ENCODE measurements at places on chromosomes 6 and 20. TPM values are rescaled to one million over a fixed set of nuclear protein-coding genes. Genes with fewer than 3 reads are reported as not detected.
A peak's percentile ranks its signal among the peaks of the same experiment; 100 is the strongest.

The TEAD3 gene
- total RNA-seq, result 75.5 TPM

The THBD gene
- total RNA-seq, result 14.2 TPM

The DEFB114 gene
- not detected for total RNA-seq

The SLC2A10 gene
- 12.7 TPM for total RNA-seq

DNA sequence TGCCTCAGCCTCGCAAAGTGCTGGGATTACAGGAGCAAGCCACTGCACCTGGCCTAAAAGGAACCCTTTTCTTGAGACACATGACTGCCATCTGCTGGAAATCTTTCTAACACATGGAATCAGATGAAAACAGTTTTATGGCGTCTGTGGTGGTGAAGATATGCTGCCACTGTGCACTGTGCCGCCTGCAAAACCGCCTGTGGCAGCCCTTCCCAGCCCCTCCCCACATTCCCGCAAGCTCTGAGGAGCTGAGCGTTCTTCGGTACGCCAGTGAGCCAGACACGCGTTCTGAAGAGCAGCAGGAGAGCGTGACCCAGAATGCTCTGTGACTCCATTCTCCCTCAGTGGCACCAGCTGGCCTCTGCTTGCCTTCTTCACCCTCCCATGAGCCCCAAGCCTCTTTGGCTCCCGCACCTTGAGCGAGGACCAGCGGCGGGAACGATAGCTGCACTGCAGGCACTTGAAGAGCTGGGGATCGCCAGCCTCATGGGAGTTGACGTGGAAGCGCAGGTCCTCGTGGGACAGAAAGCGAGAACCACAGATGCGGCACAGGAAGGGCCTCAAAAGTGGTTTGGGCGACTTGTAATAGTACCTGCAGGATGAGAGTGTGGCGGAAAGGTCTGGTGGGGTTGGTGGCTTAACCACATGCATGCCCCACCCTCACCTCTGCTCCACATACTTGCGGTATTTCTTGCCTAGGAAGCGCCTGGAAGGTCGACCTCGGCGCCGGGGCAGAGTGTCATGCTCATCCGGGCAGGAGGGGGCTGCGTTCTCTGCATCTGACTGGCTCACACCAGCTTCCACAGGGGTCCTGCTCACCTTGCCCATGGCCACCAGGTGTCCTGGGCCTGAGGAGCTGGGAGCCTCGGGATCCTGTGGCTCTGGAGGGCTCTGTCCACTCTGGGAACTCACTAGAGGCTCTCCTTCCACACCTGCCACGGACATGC lies 8.7 kb downstream of the ZNF335 start:
- H3K36me3 ChIP-seq, result peaks cover 70% of the 10 kb centered on the region
- no peaks in the 10 kb centered on the region for H3K27me3 ChIP-seq
- no peak overlapping the region for H3K27ac ChIP-seq
- H3K4me3 ChIP-seq, result no peak overlapping the region

DNA sequence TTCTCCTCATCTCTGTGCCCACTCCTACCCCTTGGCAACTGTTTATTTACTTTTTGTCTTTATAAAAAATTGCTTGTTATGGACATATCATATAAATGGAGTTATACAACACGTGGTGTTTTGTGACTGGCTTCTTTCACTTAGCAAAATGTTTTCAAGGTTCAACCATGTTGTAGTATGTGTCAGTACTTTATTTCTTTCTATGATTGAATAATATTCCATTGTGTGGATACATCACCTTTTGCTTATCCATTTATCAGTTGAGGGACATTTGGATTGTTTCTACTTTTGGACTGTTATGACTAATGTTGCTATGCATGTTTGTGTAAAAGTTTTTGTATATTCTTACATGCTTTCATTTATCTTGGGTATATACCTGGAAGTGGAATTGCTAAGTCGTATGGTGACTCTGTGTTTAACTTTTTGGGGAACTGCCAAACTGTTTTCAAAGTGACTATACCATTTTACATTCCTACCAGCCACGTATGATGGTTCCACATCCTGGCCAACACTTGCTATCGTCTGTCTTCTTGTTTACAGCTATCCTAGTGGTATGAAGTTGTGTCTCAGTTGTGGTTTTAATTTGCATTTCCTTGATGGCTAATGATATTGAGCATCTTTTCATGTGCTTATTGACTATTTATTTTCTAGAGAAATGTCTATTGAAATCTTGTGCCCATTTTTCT lies 84.4 kb downstream of the SLX4IP start:
- no peak overlapping the region for H3K4me3 ChIP-seq
- DNase-seq, result peak; percentile 83
- peak overlapping the region; percentile 60 for H3K27ac ChIP-seq
- H3K4me1 ChIP-seq, result peaks cover 37% of the 10 kb centered on the region
- no peaks in the 10 kb centered on the region for H3K36me3 ChIP-seq
- no peaks in the 10 kb centered on the region for H3K27me3 ChIP-seq

- H3K4me3 ChIP-seq, result no peak overlapping the region
- no peak overlapping the region for H3K27ac ChIP-seq
- no peaks in the 10 kb centered on the region for H3K36me3 ChIP-seq
- H3K4me1 ChIP-seq, result peaks cover 10% of the 10 kb centered on the region
Observed at GRCh38 chr6:35273822-35274559, 14.5 kb downstream of the ZNF76 start.

DNA sequence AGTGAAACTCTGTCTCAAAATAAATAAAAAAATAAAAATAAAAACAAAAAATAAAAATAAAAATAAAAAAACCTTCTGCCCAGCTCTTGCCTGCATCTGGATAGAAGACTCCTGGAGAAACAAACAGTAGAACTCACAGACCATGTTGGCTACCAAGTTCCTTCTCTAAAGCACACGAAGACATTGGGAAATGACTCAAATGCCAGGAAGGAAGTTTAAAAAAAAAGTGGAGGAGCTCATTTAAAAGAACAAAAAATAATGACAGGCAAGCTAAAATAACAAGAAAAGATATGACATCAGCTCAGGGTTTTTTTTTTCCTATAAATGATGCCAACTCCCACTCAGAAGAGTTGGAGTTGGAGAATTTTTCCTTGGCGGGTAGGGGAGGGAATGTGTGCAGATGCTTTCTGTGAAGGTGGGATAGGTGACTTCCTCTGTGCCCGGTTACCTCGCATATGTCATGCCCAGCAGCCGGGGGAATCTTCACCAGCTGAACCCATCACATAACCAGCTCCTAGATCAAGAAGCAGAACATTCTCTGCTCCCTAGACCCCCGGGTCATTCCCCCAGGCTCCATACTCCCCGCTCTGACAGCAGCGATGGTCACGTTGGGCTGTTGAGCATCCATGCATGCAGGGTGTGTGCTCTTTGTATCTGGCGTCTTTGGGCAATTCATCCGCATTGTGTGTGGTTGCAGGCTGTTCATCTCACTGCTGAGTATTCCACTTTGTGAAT lies 17.3 kb upstream of the CD93 start:
- DNase-seq, result no peak
- no peaks in the 10 kb centered on the region for H3K27me3 ChIP-seq
- no peaks in the 10 kb centered on the region for H3K36me3 ChIP-seq
- H3K4me3 ChIP-seq, result no peak overlapping the region

DNA sequence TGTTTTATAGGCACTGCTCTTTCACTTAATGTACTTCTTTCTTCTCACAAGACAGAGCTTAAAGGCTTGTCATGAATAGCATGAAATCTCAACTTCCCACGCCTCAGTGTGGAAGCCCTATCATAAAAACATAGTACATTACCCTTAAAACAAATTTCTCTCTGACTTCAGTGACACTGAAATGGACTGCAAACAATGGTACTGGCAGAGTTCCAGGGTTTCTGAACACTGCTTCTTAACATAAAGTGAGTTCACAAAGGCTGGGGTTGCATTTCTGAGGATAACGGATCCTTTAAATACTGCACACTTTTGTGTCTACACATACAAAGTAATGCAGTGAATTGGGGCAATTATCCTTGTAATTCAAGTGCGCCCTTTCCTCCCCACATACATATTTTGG lies 32.3 kb upstream of the PLEKHG1 start:
- no peak overlapping the region for H3K4me3 ChIP-seq
- H3K4me1 ChIP-seq, result no peaks in the 10 kb centered on the region
- H3K27ac ChIP-seq, result no peak overlapping the region
- H3K36me3 ChIP-seq, result no peaks in the 10 kb centered on the region

DNA sequence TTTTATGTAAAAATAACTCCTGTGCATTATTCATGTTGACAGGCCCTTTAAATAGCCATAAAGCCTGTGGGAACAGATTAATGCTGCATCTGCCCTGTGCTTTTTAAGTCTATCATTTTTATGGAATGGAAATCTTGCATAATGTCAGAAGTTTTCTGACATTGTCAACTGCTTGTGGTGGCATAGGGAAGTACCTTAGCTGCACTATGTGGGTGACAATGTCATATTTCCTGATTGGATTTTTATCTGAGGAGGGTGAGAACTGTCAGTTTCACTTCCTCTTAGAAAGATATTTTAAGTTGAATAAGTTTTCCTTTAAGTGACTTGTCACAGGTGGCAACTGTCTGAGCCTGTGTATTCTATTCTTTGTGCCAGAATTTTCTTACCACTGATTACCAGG lies 267.9 kb downstream of the PLCB1 start:
- no peak overlapping the region for H3K4me3 ChIP-seq
- no peak for DNase-seq
- no peak overlapping the region for H3K27ac ChIP-seq
- no peaks in the 10 kb centered on the region for H3K27me3 ChIP-seq
- H3K4me1 ChIP-seq, result no peaks in the 10 kb centered on the region

GRCh38 chr20:24373372-24373771 lies 96.1 kb upstream of the SYNDIG1 start:
- H3K4me3 ChIP-seq, result no peak overlapping the region
- H3K4me1 ChIP-seq, result peaks cover 8% of the 10 kb centered on the region
- no peak for DNase-seq
- no peaks in the 10 kb centered on the region for H3K36me3 ChIP-seq
- H3K27ac ChIP-seq, result no peak overlapping the region

DNA sequence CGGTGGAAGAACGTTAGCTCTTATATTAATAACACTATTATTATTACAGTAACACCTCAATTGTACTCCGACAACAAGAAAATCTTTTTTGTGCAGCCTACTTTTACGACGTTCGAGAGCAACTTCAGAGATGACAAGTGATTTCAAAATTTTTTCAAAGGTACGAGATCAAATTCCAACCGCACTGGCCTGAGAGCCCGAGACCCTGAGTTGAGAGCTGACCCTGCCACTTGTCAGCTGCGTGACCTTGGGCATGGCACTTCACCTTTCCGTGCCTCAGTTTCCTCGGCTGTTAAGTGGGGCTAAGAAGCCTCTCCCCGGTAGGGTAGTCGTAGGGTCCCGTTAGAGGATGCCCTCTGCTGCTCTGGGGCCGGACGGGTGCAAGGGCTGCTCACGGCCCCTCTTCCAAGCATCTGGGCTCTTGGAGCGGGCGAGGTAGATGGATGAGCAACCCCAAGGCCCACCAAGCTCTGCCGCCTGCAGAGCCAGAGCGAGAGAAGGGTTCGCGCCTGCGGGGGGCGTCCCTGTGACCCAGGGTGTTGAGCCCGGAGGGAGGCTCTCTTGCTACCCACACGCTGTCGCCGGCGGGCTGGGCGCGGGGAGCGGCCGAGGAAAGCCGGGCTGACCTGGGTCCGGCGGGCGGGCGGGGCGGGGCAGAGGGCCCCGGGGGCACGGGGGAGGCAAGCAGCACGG lies 510 bp downstream of the NDRG3 start:
- no peaks in the 10 kb centered on the region for H3K27me3 ChIP-seq
- H3K27ac ChIP-seq, result no peak overlapping the region
- DNase-seq, result no peak
- peaks cover 12% of the 10 kb centered on the region for H3K4me1 ChIP-seq
- peak overlapping the region; percentile 75 for H3K4me3 ChIP-seq

- peaks cover 29% of the 10 kb centered on the region for H3K4me1 ChIP-seq
- H3K27ac ChIP-seq, result no peak overlapping the region
- H3K4me3 ChIP-seq, result no peak overlapping the region
Observed at GRCh38 chr20:25246182-25246999, 1.5 kb upstream of the PYGB start.

DNA sequence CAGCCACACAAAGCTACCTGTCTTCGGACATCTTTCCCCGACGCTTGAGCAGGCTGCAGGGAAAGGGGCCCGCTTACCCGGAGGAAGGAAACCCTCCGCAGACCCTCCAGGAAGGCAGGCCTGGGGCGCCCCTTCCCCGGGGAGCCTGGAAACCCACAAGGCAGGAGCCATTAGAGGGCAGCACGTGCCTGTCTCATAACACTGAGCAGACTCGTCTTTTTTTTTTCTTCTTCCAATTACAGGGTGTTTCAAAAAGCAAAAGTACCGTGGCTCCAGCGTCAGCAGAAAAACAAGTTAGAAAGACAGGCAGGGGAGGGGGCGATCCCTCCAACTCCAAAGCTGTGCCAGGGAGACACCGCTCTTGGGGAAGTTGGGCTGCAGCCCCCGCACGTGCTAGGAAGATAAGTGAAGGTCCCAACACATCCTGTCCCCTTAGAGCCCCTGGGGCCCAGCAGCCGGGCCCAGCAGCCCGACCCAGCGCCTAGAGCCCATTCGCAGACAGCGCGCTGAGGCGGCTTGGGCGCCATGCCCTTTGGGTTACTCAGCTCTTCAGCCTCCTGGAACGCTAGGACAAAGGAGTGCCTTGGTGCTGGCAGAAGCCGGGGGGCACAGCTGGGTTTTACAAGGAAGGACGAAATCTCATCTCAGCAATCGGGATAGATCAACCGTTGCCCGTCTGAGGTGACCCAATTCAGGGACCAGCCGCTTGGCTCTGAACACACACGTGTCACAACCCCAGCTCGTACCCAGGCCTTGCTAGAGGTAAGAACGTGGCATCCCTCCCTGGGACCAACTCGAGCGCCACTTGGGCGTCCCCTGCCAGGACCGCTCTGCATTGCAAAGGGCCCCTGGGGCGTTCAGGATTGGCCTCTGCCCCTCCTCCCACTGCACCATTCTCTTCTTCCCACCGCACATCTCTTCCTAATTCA lies 136.3 kb downstream of the LY86 start:
- H3K27me3 ChIP-seq, result peaks cover 2% of the 10 kb centered on the region
- H3K4me3 ChIP-seq, result peak overlapping the region; percentile 55
- peak; percentile 68 for DNase-seq
- H3K4me1 ChIP-seq, result peaks cover 18% of the 10 kb centered on the region
- H3K36me3 ChIP-seq, result no peaks in the 10 kb centered on the region
- H3K27ac ChIP-seq, result peak overlapping the region; percentile 34

GRCh38 chr6:134446896-134447295 lies 129.0 kb upstream of the SGK1 start:
- no peak overlapping the region for H3K4me3 ChIP-seq
- peaks cover 19% of the 10 kb centered on the region for H3K4me1 ChIP-seq
- no peaks in the 10 kb centered on the region for H3K36me3 ChIP-seq
- DNase-seq, result no peak
- H3K27ac ChIP-seq, result peak overlapping the region; percentile 87
